ENCODE measurements at places on chromosomes 13 and 19.

- DNase-seq: no peak
These were observed 36.8 kb downstream of the ACTN4 start for GRCh38 chr19:38684078-38684861.

- DNase-seq: peak; percentile 40
These were observed 848 bp upstream of the CEBPA start for GRCh38 chr19:33302974-33303790.

DNA sequence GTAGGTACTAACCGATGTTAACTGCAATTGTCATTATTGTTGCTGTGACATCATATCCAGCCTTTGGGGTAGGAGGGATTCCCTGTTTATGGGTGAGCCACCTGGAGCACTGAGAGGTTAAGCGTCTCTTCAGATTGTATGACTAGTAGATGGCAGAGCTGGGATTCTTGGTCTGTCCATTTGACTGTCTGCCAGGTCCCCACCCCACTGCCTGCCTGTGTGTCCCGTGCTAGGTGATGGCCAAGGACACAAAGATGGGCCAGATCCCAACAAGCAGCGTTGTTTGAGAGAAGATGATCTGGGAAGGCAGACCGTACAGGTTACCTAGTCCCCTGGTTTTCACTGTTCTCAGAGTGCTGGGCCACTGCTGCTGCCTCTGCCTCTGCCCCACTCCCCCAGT is 16.6 kb downstream of the PPP2R1A start:
- DNase-seq: no peak

GRCh38 chr13:54845351-54845965 is 1816.8 kb downstream of the OLFM4 start:
- DNase-seq: no peak

DNA sequence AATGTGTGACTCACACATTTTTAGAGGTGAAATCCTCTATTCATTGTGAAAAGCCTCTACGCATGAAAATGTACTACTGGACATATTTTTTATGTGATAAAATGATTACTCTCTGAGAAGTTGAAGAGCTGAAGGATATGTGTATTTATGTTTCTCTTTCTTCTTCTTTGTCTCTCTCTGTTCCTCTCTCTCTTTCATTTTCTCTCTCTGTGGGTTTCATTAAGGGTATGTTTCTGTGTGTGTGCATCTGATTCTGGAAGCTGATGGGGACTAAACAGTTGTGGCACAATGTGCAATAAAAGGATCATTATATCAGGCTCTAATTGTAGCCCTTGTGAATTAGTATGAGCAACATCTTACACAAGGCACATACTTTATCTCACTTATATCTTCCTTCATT is 867.7 kb downstream of the PCDH9 start:
- no peak for DNase-seq

DNA sequence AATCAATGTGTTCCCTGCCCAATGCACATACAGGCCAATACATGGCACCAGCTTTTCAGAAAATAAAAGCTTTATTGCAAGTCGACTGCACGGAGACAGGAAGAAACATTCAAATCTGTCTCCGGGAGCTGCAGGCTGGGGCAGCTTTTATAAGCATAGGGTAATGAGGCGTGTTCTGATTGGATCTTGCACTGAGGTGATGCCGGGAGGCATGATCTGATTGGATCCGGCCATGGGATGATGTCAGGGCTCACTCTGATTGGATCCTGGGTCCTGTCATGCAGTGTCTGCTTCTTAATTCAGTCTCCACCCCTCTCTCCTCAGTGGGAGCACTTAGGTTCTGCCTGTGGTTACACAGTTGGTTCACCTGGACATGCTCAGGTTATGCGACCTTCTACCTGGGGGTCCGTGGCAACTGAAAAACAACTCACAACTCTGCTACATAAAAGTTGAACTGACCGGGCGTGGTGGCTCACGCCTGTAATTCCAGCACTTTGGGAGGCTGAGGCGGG is 11.8 kb upstream of the FBN3 start:
- DNase-seq: no peak

Measured in activated B cell treated with CpG ODN at 0.5 μM for 24 hours (primary cell).